Left forelimb (tissue), 1 donor: ENCODE measurements at places on chromosomes 16 and 17.

- DNase-seq: no peak
These were observed 19.3 kb upstream of the ZFPM1 start for GRCh38 chr16:88433632-88434352.

DNA sequence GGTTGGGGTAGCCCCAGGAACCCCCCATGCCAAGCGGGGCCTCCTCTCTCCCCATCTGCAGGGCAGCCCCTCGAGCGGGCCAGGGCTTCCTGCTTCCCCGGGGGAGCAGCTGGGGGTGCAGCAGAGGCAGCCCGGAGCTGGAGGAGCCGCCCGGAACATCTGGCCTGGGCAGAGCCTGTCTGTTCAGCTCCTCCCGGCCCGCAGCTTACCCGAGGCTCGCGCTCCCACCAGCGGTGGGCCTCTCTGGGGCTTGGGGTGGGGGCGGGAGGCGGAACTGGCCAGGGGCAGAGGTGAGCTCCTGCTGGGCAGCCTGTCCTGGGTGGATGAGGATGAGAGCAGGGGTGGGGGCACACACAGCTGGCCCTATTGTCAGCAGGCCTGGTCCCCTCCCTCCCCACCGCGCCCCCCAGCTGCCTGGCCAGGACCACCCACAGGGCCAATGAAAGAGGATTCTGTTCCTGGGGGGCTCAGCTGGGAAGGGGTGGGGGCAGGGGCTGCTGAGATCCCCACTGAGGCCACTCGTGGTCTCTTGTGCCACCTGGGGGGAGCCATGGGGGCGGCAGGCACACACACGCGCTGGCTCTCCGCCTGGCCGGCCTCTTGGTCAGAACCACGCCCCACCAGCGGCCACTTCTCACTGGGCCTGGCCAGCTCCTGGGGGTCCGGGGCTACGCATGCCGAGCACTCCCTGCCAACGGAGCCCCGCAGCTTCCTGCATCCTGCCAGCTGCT, 34.7 kb downstream of the BAHCC1 start:
- no peak for DNase-seq

GRCh38 chr16:4837733-4838501, 9.2 kb downstream of the GLYR1 start:
- DNase-seq: no peak

- DNase-seq: no peak
These were observed 42.1 kb downstream of the ITGAM start for GRCh38 chr16:31301708-31302400.

DNA sequence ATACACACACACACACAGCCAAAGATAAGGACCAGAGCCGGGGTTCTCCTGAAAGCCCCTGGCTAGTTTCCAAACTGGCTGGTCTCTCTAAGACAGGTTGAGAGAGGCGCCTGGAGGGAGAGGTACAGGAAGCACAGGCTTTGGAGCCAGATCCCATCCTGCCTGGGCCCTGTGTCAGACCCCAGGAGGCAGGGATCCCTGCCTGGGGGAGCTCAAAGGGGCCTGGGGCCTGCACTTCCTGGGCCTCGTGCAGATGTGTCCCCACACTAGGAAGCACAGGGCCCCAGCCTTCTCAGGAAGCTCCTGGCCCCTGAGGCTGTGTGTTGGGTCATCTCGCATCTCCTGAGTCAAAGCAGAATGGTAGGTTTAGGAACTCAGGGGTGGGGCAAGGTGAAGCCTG, 16.0 kb downstream of the SLC5A10 start:
- no peak for DNase-seq

DNA sequence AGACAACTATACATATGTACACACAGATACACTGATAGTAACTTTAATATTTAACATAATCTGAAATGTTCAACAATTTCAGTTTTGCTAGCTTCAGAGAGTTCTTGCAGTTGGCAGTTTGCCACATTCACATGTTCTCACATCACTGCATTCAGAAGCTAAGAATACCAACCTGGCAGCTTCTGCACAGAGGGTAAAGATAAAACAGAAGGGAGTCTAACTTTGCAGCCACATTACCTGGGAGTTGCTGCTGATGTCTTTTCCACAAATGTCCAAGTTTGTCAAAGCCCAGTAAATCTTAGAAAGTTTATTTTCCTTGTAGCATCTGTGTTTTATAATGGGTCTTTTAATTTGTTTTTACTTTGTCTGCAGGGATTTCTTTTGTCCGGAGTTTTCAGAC, 332.0 kb downstream of the BCAS3 start:
- no peak for DNase-seq

- DNase-seq: no peak
These were observed 20.1 kb upstream of the MLYCD start for GRCh38 chr16:83878838-83879237.

DNA sequence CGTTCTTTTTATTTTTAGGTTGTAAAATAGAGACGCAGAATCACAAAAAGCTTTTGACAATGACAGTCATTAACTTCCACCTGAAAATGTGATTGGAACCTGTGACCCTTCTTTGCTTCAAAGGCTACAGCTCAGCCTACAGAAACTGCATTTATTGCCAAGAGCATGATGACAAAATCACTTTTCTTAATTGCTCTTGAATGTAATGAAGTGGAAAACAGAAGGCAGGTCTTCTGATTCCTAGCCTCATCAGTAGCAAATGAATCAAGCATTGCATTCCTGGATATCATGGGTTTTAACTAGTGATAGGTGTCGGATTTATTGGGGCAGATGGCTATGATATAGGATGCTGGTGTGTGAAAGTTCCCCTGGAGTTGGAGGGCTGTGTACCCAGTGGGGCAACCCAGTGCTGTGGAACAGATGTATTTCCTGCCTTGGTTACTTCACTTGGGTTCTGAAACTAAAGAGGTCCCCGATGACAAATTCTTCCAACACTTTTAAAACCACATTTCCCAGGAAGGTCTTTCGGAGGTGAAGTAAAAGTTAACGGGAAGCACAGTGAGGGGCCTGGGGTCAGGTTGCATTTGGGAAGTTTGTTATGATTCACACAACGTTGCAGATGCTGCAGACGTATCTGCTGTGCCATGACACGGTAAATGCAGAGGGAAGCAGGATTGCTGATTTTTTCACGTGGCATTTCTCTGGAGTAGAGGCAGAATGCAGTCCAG, 127.5 kb downstream of the HS3ST3A1 start:
- no peak for DNase-seq
